ENCODE measurements at places on chromosomes 1 and 21. TPM values are rescaled to one million over a fixed set of nuclear protein-coding genes. Genes with fewer than 3 reads are reported as not detected.

DNA sequence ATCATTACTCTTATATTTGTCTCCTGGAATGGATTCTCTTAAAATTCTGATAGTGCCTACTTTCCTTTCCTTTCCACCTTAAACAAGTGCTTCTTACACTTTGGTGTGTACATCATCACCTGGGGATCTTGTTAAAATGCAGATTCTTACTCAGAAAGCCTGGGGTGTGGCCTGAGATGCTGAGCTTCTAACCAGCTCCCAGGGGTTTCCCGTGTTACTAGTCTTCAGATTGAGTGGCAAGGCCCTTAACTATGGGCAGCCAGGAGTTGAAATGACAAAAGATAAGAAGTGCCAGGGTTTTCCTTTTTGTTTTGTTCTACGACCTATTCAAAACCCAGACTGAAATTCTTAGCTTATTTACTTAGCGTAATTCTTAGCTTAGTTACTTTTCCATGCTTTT, 159.2 kb downstream of the HFM1 start:
- no peak for DNase-seq

GRCh38 chr1:178493301-178493741, 3.4 kb downstream of the CLEC20A start:
- DNase-seq, result no peak

DNA sequence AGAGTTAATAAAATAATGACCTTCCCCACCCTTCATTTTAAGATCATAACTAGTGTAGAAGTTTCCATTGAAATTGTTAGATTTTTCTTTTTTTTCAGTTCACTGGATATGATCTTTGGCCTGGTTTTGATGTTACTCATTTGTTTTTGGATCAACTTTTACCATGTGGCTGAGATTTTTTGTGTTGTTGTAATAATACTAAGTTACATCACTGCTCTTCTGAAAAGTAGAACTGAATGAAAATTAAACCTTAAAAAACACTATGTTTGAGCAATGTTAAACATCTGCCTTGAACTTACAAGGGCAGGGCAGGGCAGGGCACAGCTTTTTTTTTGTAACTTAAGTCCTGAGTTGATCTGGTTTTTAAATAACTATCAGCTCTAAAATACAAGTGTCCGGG, 204.8 kb upstream of the ADAMTS5 start:
- no peak for DNase-seq

- DNase-seq, result no peak
These were observed 55.7 kb upstream of the TRABD2B start for GRCh38 chr1:48052923-48053291.

DNA sequence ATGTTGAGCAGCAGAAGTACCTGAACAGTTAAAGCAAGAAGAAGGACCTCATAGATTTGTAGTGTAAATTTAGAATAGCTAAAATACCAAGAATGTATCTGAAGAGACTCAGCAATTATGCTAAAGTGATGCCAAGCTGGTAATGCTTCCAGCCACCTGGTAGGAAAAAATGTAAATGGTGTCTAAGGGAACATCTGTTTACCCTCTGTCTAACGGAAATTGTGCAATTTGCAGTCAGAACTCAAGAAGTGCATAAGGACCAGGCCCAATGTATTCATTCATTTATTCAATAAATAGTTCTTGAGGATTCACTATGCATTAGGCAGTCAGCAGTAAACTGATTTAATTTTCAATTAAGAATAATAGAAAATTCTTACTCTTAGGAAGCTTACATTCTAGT, 116.0 kb upstream of the ADGRL4 start:
- no peak for DNase-seq

GRCh38 chr1:19577561-19577960, 66.5 kb upstream of the NBL1 start:
- no peak for DNase-seq

HLCS gene
- total RNA-seq, result 11.1 TPM

FAM43B gene
- total RNA-seq, result not detected

CLEC20A gene
- not detected for total RNA-seq

BNIPL gene
- 3.1 TPM for total RNA-seq
